ENCODE measurements at places on chromosomes 7 and 10.

GRCh38 chr10:113756940-113757543 lies 5.6 kb downstream of the PLEKHS1 start:
- ATAC-seq, result no peak

GRCh38 chr10:16361086-16361485 lies 75.7 kb upstream of the PTER start:
- no peak for ATAC-seq

DNA sequence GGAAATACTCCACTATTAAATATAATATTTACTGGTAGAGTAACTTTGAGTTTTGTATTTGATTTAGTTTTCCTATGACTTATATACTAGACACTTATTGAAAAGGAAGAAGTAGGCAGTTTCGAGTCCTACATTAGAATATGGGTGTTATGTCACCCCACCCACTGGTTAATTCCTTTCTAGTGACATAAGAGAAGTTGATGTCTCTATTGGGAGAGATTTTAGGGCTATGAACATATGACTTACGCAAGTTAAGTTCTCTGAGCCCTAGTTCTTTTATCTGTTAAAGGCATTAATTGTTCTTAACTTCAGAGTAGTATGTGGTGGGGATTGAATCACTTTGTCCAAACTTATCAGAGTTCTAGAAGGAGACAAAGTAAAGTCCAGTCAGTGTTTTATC lies 30.5 kb downstream of the CPED1 start:
- no peak for ATAC-seq

- ATAC-seq, result no peak
Measured at GRCh38 chr10:48271047-48271730, 3.3 kb downstream of the FRMPD2 start.

DNA sequence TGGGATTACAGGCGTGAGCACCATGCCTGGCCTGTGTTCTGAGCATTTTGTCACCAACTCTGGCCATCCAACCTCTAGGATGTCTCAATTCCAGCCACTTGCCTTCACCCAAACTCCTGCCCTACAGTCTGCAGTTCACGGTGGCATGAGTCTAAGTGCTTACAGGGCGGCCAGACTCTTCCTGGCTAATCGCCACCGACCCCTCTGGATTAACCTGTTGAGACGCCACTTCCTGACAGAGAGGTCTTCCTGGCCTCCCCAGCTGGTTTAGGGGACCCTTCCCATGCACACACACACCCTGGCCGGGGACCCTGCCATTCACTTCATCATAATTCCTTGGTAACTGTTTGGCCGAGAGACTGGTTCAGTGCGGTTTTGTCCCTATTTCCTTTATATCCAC lies 211.5 kb upstream of the SH2B2 start:
- no peak for ATAC-seq

- no peak for ATAC-seq
Measured at GRCh38 chr7:115600207-115600606, 430.4 kb downstream of the TFEC start.

GRCh38 chr7:37698276-37698675 lies 14.7 kb downstream of the GPR141 start:
- no peak for ATAC-seq

GRCh38 chr10:17866346-17866745 lies 57.2 kb downstream of the MRC1 start:
- ATAC-seq, result no peak

GRCh38 chr7:139047970-139048369 lies 12.1 kb upstream of the ZC3HAV1L start:
- peak; percentile 69 for ATAC-seq

DNA sequence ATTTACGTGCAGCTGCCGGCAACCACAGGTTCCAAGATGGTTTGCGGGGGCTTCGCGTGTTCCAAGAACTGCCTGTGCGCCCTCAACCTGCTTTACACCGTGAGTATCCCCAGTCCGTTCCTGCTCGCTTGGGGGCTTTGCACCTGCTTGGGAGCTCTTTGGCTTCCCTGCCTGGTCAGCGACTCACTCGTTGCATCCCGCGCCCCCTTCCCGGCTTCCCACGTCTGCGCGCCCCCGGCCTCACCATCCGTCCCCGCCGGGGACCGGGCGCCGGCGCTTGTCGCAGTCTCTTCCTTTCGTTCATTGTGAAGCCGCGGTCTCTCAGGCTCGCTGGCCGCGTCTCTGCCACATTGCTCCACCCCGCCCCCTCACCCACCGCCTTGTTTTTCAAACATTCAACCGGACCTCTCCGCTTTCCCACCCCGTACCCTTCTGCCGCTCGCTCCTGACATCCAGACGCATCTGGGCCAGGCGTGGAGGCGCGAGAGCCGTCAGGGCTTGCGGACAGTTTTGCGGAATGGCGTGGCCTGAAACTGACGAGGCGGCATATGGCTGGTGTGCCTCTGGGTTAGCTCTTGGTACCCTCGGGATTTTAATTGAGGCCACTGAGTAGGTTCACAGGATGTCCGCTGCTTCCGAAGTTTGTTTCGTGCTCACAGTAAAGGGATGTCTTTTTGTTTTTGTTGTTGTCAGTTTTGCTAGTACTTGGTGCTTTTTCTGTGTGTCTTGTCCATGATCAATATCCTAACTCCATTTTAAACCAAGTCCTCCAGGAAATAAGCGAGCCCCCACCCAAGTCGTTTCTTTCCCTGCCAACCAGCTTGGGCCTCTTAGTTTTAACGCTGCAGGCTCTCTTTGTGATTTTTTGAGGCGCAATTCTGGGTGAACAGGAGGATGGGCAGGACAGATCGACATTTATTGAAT lies 639 bp downstream of the TSPAN13 start:
- peak; percentile 12 for ATAC-seq

DNA sequence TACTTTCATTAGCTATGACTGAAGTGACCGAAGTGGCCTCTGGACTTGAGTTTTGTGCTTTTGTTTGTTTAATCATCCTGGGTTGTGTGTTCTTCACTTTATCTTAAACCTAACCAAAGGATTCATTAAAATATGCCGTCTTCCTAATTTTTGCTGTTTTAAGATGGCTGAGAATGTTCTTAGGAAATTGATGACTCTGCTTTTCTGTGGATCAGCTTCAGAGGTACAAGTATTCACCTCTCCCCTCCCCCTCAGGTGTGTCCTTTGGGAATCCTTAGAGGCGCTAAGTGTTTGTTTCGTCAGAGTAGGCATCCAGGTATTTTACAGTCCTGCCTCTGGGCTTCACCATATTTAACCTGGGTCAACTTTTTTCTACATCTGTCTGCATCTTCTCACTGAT lies 1.1 kb downstream of the CCDC126 start:
- no peak for ATAC-seq
